ENCODE measurements at places on chromosomes 1 and 21.

DNA sequence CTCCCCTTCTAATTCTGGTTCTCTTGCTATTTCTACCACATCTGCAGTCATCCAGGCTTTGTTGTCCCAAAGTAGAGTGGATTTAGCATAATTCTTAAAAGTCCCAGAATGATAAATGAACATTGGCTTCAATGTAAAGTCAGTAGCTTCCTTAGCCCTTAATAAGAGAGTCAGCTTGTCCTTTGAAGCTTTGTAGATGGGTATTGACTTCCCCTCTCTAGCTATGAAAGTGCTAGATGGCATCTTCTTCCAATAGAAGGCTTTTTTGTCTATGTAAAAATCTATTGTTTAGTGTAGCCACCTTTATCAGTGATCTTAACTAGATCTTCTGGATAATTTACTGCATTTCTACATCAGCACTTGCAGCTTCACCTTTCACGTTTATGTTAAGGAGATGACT, 181.4 kb upstream of the B3GALT2 start:
- no peak for DNase-seq

GRCh38 chr1:163202833-163203451, at the start of gene RGS5:
TSS of gene RGS5 (minus strand) at chr1:163202916. CDS start at chr1:163202835, 81 bp downstream.
- no peak for DNase-seq

DNA sequence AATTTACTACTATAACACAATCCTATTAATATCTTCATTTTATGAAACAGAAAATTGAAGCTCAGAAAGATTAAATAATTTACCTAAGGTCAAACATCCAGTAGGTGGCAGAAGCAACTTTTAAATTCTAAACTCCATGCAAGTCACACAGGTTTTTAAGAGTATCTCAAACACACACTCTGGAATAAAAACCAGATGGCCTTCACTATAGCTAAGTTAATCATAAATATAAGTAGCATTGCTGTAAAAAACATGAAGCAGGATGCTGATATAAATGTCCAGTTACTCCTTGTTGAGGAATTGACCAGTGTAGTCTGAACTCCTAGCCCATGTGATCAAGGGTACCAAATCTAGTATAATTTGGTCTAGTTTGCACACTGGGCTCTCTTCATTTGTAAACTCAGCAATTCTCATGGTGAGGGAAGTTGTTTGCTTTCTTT, 9.4 kb upstream of the FMO3 start:
- DNase-seq, result no peak

- no peak for DNase-seq
These were observed 28.3 kb upstream of the ACOT11 start for GRCh38 chr1:54519709-54520108.

DNA sequence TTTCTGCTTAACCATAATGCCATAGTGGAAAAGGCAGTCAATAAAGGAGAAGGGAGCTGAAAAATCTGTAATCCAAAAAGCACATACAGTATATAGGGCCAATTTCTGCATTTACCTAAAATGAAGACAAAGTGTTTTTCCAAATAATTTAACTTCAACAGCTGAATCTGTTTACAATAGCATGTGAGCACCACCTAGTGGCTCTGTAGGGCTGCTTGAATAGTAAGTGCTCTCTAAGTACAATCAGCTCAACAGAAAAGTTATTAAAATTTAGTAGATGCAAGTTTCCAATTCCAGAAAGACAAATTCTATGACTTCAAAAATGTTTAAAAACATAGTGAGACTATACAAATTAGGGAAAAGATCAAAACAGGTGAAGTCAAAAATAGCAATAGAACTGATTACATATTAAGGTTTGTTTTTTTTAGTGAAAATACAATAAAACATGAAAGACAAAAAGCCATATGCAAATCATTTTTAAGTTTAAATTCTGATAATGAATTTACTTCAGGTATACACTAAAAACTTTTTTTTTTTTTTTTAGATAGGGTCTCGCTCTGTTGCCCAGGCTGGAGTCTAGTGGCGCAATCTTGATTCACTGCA, 220.0 kb downstream of the SETD4 start:
- peak; percentile 34 for DNase-seq

Measured in activated CD4-positive, alpha-beta T cell treated with anti-CD3 and anti-CD28 coated beads, Interleukin-2, amount 50 U/mL, for 4 hours (primary cell).